ENCODE measurements at places on chromosomes 1 and 21.

DNA sequence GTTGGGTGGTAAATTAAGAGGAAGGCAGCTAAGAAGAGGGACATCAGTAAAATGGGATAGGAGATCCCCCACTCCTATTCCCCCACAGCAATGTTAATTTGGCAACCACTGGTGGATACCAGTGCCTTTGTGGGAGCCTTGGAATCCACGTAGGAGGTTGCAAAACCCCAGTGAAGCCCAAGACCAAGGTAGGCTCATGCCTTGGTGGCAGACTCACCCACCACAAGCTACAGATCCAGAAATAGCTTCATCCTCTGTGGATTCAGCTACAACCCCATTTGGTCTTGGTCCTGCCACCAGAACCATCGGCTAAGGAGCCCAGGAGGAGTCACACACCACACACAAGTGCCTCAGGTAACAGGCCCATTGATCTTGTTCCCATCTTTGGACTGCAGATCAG, 21.0 kb downstream of the VTCN1 start:
- DNase-seq: no peak

DNA sequence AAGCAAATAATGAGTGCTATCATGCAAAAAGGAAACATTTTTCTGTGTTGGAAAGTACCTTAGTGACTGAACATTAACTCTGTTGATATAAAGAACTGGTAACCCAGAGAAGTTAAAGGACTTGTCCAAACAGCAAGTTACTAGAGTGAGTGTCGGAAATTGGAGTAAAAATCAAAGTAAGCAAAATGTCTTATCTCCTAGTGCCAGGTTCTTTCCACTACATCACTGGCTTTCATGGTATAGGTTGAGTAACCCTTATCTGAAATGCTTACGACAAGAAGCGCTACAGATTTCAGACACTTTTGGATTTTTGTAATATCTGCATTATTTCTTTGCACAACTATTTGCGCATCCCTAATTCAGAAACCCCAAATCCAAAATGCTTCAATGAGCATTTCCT, 16.4 kb upstream of the RABIF start:
- no peak for DNase-seq

DNA sequence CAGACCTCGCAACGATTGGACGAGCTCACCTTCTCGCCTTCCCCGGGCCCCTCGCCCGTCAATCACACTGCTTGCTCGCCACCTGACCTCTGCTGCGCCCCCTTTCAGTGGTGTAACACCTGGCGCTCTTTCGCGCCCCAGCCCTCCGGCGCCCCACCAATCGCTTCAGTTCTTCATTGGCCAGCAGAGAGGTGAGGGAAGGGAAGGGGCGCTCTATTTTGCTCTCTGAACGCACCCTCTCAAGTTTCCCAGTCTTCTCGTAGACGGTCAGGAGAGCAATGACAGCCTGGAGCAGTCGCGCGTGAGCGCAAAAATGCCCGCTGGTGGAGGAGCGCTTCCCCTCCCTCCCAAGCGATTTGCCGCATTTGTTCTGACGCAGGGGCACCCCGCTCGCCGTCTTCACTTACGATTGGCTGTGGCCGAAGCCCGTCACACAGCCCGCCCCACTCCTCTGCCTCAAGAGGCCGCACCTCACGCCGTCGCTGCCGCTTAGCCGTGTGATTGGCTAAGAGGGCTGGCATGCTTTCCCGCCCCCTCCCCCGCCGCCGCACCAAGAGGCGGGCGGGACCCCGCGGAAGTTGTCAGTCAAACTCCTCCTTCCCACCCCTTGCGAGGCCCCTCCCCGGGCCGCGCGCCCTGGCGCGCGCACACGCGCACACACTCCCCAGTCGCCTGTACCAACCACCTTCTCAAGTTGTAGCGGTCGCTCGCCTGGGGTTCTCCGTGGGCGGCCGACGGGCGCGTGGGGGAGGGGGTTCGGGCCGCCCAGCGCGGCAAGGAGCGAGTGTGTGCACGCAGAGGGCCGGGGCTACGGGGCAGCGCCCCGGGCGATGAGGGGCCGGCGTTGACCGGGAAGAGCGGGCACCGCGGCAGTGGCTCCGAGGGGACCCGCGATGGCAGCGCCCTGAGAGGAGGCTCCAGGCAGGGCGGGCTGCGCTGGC, at the start of gene PPP2R5A:
Gene PPP2R5A (plus strand): TSS at position 667 of the 941 bp plus-strand sequence. CDS start 701 bp downstream, outside the sequence.
- peak; percentile 97 for DNase-seq

DNA sequence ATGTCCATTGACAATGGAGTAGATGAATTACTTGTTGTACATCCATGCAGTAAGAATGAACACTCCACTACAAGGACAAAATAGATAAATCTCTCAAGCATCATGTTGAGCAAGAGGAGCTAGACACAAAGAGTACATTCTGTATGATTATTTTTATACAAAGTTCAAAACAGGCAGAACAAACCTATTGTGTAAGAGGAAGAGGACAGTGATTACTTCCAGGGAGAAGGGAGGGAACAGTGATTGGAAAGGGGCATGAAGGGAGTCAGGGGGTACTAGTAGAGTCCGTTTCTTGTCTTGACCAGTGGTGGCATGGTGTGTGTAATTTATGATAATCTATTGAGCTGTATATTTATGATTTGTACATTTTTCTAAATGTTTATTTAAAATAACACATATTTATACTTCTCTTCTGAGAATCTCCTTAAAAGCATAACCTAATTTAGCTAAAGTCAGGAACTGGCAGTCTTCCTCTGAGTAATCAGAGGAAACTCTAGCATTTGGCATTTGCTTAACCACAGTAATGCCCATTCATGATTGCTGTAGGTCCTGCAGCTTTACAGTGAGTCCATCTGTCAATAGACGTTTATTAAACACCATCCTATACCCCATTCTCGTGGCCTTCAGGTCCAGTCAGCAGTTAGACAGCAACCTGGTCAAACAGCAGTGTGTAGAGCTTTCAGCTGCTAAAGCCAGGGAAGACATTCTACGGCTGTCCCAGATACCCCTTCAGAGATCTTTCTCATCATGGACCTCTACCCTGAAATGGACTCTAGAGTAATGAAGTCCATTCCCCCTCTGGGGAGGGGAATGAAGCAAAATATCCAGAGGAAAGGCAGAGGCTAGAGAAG, 114.1 kb upstream of the GALNT2 start:
- no peak for DNase-seq

GRCh38 chr1:38578271-38578951, 281.2 kb downstream of the RRAGC start:
- no peak for DNase-seq

DNA sequence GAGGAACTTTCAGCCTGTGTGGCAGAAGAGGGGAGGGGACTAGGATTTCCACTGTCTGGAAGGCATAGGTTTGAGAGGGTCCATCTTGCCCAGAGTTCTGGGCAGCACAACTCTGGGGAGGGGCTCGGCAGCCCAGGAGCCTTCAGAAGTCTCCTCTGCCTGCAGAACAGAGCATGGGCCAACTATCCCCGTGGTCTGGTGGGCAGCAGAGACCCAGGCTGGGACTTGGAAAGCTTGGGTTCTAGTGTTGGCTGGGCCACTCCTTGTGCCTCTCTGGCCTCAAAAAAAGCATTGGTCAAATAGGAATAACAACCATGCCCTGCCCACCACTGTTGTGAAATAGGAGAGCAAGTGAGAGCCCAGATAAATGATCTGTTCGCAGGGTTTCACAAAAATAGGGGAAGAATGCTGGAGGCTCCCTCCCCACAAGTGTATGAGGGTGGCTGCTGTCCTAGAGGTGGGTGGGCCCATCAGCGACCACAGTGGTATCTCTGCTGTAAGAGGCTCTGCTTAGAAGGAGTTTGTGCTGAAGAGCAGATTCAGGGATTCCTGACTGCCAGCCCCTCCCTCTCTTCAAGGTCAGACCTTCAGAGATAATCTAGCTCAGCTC, 8.9 kb downstream of the EPHA10 start:
- DNase-seq: no peak

- DNase-seq: no peak
Measured at GRCh38 chr1:184563308-184563707, 176.5 kb downstream of the C1orf21 start.

DNA sequence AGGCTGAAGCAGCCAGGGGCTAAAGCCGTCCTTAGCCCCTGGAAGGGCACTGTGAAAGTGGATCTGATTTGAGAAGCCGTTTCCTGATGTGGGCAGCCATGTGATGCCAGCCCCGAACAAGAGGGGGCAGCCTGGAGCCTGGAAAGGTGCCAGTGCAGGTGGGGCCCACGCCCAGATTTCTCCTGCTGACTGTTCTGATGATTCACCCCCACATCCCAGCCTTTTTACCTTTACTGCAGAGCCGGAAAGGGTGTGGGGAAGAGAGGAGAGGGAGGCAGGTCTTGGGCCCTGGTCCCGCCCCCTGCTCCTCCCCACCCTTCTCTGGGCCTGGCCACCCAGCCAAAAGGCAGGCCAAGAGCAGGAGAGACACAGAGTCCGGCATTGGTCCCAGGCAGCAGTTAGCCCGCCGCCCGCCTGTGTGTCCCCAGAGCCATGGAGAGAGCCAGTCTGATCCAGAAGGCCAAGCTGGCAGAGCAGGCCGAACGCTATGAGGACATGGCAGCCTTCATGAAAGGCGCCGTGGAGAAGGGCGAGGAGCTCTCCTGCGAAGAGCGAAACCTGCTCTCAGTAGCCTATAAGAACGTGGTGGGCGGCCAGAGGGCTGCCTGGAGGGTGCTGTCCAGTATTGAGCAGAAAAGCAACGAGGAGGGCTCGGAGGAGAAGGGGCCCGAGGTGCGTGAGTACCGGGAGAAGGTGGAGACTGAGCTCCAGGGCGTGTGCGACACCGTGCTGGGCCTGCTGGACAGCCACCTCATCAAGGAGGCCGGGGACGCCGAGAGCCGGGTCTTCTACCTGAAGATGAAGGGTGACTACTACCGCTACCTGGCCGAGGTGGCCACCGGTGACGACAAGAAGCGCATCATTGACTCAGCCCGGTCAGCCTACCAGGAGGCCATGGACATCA, at the start of gene SFN:
Gene SFN (plus strand): TSS at position 369 of the 904 bp plus-strand sequence. CDS start 64 bp downstream, at position 433.
- peak; percentile 82 for DNase-seq

- no peak for DNase-seq
Measured at GRCh38 chr21:30962013-30962412, 76.3 kb downstream of the KRTAP19-8 start.

- DNase-seq: no peak
Measured at GRCh38 chr1:227424953-227425352, 106.7 kb upstream of the CDC42BPA start.

DNA sequence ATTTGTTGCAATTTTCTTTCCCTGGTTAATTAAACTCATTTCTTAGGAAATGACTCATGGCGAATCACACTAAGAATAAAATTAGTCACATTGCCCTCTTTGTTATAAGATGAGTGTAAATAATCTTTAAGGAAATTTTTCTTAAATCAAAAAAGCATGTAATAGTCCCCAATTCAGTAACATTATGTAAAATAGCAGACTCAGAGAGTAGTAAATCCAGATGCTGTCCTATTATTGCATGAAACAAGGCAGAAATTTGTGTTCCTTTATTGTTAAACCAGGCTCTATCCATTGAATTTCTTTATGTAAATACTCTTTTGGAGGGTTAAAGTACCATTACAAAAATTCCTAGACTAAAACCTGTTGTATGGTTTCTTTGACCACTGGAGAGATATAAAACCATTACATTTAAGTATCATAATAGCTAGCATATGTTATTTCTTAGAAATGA, 154.5 kb upstream of the C1orf87 start:
- no peak for DNase-seq

GRCh38 chr21:15210235-15210678, 145.5 kb upstream of the NRIP1 start:
- DNase-seq: no peak

GRCh38 chr1:18151436-18152122, 44.0 kb downstream of the IGSF21 start:
- no peak for DNase-seq
